ENCODE measurements at places on chromosomes 1 and 21.

GRCh38 chr1:41659159-41659495 lies 174.6 kb upstream of the EDN2 start:
- DNase-seq: no peak

GRCh38 chr1:53383136-53383870 lies 55.4 kb upstream of the LRP8 start:
- DNase-seq: no peak

GRCh38 chr1:99180915-99181314 lies 83.4 kb upstream of the PLPPR4 start:
- no peak for DNase-seq

DNA sequence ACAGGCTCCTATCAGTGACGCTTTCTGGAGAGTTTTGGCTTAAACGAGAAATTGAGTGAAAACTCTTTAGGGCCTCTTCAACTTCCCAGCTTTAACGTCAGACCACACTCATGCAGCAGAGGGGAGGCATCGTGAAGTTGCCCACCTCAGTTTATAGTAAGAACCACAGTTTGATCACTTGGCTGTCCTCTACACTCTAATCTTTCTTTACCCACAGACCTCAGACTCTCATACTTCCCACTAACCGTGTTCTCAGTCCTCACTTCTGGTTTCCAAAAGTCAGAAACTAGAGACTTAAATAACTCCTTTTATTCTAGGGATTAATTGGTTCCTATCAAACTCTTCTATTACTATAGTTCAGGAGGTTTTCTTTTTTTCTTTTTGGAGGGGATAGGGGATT lies 302.2 kb downstream of the NTNG1 start:
- no peak for DNase-seq

- no peak for DNase-seq
Observed at GRCh38 chr1:45669859-45670655, 16.3 kb downstream of the GPBP1L1 start.

GRCh38 chr1:46802081-46802480 lies 3.2 kb downstream of the CYP4B1 start:
- no peak for DNase-seq

All from stimulated activated CD8-positive, alpha-beta memory T cell treated with anti-CD3 and anti-CD28 coated beads, Interleukin-15, amount 100 ng/mL, for 4 hours (primary cell).